CD14-positive monocyte (primary cell): ENCODE measurements at places on chromosomes 1 and 21.

DNA sequence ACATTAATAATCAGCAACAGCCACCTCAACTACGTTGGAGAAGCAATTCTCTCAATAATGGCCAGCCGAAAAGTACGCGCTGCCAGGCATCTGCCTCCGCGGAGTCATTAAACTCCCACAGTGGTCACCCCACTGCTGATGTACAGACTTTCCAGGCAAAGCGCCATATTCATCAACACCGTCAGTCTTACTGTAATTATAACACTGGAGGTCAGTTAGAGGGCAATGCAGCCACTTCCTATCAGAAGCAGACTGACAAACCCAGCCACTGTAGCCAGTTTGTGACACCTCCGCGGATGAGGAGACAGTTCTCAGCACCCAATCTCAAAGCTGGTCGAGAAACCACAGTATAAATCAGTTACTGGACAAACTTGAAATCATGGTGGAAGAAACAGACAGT, 93.9 kb downstream of the KIF1B start:
- DNase-seq, result no peak

- DNase-seq, result no peak
These were observed 694 bp downstream of the ZBTB7B start for GRCh38 chr1:155003227-155003765.

DNA sequence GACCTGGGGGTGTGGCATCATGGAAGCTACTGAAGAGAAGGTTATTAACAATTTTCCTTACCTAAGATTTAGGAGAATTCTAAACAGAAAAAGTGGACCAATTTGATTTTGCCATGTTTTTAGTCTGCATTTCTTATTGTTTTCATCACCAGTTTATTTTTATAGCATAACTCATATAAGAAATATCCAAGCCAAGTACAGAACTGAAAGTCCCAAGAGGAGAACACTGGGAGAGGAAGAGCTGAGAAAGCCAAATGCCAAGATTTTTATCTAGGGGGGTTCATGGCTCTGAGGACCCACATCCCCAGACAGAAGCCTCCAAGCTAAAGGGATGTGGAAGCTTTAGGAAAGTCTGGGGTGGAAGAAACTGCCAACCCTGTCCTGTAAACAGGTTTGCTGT, 109.4 kb upstream of the DUSP10 start:
- DNase-seq, result no peak

DNA sequence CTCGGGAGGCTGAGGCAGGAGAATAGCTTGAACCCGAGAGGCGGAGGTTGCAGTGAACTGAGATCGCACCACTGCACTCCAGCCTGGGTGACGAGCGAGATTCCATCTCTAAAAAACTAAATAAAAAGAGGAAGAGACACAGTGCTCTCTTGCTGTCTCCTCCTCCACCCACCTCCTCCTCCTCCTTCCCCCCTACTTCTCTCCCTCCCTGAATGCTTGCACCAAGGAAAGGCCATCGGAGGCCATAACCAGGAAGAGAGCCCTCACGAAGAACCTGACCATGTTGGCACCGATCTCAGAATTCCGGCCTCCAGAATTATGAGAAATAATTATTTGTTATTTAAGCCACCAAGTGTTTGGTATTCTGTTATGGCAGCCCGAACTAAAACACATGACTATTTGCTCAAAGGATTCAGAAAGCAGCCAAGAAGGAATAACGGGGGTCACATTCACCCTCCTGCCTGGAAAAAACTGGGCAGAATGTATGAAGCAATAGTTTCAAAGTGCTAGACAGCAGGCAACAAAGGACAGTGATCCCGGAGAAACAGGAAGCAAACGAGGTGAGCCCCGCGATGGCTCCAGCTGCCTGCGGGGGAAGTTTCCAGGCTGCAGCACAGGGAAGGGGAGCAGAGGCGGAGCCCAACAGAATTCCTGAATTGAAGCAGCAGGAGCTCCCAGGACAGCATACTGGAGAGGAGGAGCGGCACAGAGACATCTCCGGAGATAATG, 35.8 kb downstream of the LDLRAD1 start:
- peak; percentile 27 for DNase-seq

DNA sequence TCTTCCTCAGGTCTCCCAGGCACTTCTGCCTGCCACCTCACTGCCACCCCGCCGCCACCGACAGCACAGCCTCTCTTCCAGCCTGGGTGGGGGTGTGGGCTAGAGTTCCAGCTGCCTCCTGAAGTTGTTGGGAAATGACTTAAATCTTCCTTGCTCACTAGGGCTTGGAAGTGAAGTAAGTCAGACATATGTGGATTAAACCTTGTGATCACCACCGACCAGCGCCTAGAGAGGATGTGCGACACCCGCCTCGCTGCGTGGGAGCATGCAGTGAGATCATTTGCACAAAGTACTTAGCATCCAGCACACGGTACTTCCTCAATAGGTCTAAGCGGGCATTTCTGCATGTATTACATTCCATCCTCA, 71.4 kb upstream of the FAM20B start:
- no peak for DNase-seq

DNA sequence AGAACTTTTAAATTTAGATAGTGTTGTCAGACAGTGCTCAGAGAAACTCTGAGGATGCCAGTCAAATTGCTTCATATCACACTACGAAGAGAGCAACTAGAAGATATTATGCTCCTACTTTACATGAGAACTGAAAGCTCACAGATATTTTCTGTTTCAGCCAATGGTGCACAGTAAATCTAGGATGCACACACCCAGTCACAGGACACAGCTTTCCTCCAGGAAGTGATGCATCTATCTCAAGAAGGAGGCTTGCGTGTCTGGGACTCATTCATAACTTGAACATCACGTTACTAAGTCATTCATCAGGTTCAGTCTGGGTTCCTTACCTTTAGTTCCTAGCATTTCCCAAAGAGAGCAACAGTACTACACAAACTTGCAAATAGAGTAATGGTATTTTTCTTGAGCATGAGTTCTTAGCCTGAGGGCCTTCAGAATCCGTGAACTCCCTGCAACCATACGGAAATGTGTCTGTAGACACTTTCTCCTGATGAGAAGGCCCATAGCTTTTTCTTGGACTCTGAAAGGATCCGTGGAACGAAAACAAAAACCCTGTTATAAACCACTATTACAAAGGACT, 12.2 kb downstream of the ZNF697 start:
- no peak for DNase-seq

DNA sequence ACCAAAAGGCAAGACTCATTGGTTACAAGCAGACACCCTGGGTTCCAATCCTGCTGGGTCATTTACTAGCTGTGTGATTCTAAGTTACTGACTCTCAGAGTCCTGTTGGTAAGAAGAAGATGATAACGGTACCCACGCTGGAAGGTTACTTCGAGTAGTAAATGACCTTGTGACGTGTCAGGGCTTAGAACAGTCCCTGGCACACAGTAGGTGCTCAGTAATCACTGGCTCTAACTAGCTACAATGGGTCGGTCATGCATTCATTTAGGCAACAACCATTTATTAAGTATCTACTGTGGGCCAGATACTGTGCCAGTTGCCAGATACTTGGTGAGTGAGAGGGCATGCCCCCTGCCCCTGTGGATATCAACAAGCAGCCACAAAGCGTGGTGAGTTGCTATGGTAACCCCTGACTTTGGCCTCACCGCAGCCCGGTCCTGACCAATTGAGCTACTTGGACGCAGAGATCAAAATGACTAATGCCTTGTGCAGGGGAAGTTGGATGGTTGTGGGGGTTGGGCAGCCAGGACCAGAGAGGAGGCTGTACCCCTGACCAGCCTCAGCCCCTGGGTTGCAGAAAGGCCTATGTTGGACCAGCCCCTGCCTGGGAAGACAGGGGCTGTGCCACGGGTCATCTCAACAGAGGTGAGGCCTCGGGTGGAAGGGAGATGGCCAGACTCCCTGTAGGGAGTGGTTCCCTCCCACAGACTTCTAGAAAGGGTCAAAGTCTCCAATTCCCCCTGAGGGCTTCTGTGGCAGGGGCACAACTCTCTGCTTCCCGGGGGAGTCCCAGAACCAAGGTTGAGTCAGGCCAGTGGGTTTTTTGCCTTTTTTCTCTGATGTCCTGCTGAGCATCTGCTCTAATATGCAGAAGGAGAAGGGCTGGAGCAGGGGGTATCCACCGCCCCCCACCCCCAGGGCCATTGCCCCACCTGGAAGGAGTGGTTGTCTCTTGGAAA, 16.0 kb downstream of the DHRS3 start:
- DNase-seq, result peak; percentile 98

GRCh38 chr1:154324669-154325582, at the start of gene ATP8B2:
ATP8B2 (plus strand) TSS chr1:154325525; CDS start chr1:154328142, 2,617 bp downstream.
- peak; percentile 66 for DNase-seq

DNA sequence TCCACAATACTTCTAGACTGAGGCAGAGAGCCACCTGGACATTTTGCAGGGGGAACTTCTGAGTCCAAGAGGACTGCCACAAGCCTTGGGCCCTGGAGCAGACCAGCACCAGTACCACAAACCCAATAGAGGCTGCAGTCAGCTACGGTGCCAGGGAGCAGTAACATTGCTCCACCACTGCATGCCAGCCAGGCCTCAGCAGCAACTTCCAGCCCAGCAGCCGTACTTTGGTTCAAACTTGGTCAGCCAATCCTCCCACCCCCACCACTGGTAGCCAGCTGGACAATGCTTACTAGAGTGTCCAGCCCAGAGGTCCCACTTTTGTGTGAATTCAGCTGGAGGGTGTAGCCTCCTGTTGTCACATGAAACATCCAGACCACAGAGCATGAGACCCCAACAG, 107.4 kb downstream of the SLC5A9 start:
- no peak for DNase-seq

DNA sequence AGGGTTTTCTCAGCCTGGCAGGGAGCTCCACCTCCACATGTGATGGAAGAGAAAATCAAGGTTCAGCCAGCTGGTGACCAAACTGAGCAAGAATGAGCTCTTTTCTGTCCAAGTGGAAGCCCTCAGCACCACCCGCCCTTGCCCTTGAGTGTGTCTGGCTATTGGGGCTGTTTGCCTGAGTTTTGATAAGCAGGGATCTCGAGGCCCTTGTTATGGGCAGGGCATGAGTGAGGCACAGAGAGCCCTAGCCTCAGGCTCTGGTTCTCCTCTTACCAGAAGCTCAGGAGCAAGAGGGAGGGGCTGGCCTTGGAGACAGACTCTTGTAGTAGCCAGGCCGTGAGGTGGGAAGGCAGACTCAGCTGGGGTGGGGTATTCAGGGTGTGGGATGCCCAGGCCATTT, 37.5 kb upstream of the ARF1 start:
- DNase-seq, result no peak

DNA sequence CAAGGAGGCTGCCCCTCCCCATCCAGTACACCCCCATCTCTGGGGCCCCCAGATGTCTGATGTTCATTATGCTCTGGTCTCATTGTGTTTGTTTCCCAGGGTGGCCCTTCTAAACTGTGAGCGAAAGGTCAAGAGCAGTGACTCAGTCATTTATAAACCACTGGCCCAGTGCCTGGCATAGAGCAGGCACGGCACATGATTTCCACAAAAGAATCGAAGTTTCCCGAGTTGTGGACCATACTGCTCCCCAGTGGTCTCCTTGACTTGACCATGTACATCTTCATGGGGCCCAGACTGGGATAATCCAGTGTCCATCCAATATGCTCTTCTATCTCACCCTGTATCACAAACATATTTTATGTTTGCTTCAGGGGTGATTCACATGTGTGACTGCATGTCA, 153.3 kb downstream of the NR5A2 start:
- DNase-seq, result no peak

- no peak for DNase-seq
These were observed 338.6 kb downstream of the PAPPA2 start for GRCh38 chr1:176801514-176802020.

DNA sequence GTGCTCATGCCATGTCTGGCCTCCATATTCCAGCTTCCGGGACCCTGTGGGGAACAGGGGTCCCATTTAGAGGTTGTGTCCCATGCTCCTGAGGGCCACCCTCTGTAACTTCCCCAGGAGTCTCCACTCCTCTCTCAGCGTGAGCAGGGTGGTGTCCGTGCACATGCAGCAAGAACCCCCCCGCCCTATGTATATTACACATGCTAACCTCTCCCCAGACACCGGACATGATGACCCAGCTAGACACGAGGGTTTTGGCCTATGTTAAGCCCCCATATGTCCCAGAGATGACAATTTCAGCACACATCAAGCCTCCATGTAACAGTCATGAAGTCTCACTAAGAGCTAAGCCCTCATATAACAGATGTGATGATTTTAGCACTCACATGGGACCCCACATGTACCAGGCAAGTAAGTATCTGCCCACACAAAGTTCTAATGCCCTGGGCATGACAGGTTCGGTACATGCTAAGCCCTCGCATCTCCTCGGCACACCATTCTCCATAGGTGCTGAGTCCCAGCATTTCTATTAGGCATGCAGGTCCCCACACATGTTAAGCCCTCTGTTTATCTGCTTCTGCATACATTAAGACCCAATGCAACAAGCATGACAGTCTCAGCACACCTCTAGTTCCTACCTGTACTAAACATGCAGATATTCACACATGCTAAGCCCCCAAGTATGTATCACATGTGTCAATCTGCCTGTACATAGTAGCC, 7.1 kb downstream of the FHL3 start:
- DNase-seq, result no peak

DNA sequence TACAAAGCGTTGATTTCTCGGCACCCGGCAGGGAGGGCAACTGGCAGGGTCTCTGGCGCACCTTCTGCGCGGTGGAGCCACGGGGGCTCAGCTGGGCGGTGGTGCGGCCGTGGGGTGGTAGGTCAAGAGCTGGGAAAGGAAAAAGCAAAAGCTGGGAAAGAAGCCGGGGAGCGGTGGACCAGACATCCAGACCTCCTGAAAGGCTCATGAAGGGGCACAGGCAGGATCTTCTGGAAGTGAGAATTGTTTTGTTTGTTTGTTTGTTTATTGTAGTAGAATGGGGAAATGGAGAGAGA, 7.2 kb upstream of the RNU1-1 start:
- DNase-seq, result no peak

GRCh38 chr21:41916888-41917433, 36.9 kb downstream of the C2CD2 start:
- no peak for DNase-seq

- no peak for DNase-seq
These were observed 390.0 kb downstream of the DISC1 start for GRCh38 chr1:232016616-232017015.

DNA sequence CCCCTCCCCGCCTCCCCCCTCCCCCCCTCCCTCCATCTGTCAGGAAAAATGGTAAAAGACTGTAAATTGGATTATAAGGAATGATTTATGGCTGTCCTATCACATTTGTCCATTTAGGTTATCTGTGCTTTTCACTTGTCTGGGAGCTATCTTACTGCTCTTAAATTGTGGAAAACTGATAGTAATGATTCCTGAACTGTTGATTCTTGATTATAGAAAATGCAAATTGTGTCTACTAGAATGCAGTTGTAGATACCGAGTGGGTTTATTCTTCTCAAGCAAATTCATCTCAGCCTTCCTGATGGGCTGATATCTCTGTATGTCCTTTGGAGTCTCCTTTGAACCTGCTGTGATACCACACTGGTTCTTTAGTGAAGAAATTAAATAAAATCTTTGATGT, 12.3 kb downstream of the RYR2 start:
- no peak for DNase-seq
